Karpas-422 (cell line): ENCODE measurements at places on chromosomes 5 and 9.

- DNase-seq, result no peak
Measured at GRCh38 chr9:4510546-4511322, 20.5 kb downstream of the SLC1A1 start.

DNA sequence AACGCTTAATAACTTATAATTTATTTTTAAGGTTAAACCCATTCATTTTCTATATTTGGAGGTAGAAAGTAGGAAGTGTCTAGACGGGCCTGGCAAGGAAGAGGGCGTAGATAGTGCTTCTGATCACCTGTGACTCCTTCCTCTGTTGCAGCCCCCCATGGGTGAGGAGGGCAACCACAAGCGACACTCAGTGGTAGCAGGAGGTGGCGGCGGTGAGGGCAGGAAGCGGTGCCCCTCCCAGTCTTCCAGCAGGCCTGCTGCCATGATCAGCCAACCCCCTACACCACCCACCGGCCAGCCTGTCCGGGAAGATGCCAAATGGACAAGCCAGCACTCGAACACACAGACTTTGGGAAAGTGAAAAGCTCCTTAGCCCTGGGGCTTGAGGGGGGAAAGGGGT, 36.7 kb downstream of the FAXDC2 start:
- DNase-seq, result no peak

DNA sequence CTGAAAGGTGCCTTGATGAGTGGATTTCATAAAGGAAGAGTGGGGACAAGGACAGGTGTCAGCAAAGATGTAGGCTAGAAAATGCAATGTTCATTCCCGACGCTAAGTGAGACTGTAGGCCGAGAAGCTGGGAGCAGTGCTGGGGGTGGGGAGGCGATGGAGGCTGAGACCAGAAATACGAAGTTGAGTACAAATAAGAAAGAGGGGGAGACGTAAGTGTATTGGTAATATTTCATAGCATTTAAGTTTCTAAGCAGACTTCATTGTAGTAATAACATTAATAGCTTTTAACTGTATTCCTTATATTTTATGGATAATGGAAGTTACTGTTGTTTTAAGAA, 11.0 kb downstream of the TRIP13 start:
- DNase-seq, result no peak

DNA sequence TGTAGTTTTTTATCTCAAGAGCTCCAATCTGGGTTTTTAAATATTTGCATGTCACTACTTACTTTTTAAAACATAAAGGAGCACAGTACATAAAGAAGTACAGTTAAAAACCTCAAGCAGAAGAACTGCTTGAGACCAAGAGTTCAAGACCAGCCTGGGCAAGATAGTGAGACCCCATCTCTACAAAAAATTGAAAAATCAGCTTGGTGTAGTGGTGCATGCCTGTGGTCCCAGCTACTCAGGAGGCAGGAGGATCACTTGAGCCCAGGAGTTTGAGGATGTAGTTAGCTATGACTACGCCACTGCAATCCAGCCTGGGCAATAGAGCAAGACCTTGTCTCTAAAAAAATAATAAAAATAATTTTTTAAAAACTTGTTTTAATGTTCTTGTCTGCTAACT, 972.7 kb upstream of the DMAC1 start:
- DNase-seq, result no peak

DNA sequence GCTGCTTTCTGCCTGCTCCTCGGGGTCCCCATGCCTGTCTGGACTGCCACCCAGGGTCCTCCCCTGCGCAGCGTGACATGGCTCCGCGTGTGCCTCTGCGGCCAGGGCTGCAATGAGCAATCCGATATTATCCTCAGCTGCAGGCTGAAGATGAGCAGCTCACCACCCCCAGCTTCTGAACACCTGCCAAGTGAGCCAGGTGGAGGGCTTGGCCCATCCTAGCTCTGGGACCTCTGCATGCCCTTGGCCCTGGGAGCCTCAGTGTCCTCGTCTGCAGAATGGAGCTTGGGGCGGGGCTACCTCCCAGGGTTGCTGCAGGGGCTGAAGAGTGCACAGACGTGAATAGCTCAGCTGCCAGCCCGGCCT, 4.1 kb upstream of the MYMK start:
- no peak for DNase-seq

DNA sequence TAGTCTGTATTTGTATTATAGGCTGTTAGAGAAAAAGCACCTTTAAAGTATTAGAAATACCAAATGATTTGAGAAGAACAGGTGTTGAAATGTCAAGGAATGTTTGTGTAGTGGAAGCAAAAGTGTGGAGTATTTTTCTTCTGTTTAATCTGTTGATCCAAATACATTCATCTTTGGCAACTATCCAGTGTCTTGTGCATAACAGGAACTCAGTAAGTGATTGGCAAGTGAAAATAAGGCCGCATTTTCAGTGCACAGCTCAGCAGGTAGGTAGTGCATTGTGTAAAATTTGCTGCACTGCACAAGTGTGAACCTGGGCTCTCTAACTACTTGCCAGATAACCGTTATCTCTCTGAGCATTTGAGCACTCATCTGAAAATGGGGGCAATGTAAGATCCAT, 61.8 kb downstream of the CHSY3 start:
- no peak for DNase-seq

DNA sequence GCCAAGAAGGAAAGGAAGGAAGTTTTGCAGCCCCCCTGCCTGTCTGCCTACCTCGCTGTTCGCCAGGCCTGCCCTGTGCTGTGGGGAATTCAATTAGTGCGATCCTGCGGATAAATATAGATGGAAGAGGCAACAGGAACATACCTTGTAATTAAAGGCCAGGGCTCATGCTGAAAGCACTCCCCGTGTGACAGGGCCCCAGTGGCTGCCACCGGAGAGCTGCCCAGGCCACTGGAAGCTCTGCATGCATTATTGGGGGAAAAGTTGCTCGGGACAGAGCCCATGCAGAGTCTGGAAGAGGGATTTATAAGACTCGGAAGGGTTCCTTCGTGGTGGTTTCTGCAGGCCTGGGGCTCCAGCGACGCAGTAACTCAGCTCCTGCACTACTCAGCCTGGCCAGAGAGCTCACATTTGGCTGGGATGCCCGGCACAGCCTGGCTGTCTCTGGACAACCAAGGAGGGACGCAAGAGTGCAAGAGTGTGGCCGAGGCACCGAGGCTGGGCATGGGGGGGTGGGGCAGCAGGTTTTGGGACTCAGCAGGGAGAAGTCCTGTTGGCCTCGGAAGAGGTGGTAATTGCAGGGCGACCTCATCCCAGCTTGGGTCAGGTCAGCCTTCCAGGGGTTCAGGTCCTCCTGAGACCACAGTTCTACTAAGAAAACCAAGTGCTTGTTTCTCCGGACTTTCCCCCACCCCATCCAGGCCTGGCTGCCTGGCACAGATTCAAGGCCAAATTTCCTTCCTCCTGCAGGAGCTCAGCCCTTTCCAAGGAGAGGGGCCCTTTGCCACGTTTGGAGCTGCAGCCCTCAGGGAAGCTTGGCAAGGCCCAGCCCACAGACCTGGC, 68.1 kb upstream of the GGTA1 start:
- DNase-seq, result no peak

DNA sequence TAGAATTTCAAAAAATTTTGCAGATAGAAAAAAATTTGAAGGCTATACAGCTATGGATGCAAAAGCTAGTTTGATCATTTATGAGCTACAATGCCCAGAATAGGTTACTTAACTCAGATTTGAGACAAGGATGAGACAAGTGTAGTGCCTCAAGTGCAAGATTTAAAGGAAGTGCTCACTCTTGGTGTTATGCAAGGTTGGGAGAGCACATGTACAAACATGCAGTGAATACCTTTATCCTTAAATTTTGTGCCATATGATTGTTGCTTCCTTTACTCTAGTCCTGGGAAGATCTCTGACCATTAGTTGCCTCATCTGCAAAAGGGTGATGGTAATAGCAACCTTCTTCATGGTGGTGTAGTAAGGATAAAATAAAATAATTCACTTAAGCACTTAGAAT, 31.7 kb upstream of the PPP2R2B start:
- DNase-seq, result no peak

GRCh38 chr5:53322257-53322656, 158.2 kb upstream of the FST start:
- no peak for DNase-seq

DNA sequence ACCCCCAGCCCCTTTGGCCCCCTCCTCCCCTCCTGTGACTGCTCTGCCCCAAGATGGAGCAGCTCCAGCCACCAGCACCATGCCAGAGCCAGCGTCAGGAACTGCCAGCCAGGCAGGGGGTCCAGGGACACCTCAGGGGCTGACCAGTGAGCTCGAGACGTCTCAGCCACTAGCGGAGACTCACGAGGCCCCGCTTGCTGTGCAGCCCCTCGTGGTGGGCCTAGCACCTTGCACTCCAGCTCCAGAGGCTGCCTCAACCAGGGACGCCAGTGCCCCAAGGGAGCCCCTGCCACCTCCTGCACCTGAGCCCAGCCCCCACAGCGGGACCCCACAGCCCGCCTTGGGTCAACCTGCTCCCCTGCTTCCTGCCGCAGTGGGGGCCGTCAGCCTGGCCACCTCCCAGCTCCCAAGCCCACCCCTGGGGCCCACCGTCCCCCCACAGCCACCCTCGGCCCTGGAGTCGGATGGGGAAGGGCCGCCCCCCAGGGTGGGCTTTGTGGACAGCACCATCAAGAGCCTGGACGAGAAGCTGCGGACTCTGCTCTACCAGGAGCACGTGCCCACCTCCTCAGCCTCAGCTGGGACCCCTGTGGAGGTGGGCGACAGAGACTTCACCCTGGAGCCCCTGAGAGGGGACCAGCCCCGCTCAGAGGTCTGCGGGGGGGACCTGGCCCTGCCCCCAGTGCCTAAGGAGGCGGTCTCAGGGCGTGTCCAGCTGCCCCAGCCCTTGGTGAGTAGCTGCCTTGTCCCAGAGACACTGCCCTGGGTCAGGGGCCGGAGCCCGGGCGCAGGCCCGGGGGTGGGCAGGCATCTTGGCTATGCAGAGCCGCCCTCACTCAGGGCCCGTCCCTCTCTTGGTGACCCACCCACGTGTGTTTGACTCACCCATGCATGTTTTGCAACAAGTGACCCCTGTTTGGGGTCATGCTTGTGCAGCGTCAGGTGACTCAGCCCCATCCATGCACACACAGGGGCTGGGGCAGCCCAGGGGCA, 105.2 kb downstream of the WNK2 start:
- no peak for DNase-seq

- DNase-seq, result no peak
Measured at GRCh38 chr9:99803694-99804093, 18.0 kb upstream of the NR4A3 start.

- no peak for DNase-seq
Measured at GRCh38 chr9:70061776-70062175, 18.1 kb downstream of the MAMDC2 start.

- DNase-seq, result no peak
Measured at GRCh38 chr5:137310051-137310730, 188.9 kb downstream of the SPOCK1 start.

DNA sequence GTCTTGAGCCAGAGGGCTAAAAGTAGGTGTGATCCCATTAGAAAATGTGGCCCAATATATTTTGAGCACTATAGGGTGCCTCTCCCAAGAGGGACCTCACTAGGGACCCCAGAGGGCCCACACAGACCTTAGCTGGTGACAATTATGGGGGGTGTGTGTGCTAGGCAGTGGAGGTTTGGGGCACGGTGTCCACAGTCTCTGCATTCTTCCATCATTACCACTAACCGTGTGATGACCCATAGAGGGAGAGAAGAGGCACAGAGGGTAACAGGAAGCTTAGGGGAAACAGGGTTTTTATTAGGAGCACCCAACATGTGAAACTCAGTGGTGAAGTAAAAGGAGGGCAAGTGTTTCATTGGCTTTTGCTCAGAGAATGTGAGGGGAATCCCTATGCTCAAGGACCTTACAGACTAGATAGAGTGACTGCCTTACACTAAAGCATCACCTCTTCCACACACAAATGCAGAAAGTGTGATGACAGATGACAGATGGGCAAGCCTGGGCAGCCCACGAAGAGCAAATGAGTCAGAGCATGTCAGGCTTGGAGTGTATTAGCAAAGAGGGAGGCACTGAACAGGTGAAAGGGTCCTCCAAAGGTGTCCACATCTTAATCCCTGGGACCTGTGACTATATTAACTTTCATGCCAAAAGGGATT, 2.5 kb upstream of the ACTL7A start:
- no peak for DNase-seq

DNA sequence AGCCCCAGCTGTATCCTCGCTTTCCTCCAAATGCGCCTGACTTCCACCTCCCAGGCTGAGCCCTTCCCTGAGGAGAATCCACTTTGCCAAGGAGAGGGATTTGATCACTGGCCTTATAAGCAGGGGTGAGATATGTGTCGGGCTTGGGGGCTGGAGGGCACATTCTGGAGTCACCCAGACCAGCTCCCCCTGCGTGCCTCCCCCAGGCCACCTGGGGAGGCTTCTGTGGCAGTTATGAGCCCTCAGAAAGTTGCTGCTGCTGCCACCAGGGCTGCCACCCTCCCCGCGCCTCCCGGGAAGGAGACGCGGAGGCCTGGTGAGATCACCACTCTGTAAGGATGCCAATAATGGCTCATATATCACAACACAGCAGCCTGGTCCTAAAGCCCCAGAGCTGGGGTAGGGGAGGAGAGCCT, 211.5 kb downstream of the PAPPA start:
- DNase-seq, result no peak

GRCh38 chr9:122948313-122948712, 7.5 kb downstream of the RABGAP1 start:
- no peak for DNase-seq

DNA sequence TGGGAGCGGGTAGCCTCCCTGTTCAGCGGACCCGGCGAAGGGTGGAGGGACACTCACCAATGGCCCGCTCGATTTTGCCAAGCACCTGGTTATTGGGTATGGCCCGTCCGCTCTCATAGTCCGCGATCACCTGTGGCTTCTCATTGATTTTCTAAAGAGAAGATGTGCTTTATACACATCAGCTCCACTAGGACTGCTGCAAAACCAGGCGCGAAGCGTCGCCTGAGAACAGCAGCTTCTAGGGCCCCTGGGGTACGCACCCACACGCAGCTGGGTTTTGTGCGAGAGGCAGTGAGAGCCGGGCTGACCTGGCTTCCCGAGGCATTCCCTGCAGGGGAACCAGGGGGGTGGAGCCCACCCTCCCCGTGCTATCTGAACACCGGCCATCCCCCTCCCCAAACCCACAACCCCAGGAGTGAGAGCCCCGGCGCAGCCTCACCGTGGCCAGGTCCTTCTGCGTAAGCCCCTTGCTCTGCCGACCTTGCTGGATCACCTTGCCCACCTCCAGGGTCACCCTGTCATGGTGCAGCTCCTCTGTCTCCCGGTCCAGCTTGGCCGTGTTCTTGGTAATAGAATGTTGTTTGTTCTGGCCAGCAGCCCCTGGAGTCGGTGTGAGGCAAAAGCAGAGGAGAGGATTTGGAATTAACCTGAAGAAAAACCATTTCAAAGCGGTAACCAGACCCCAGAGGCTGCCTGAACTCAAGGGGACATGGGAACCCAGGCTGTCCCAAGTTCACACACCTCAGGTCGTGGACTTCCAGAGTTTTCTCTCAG, 3.1 kb downstream of the EDF1 start:
- DNase-seq, result no peak

DNA sequence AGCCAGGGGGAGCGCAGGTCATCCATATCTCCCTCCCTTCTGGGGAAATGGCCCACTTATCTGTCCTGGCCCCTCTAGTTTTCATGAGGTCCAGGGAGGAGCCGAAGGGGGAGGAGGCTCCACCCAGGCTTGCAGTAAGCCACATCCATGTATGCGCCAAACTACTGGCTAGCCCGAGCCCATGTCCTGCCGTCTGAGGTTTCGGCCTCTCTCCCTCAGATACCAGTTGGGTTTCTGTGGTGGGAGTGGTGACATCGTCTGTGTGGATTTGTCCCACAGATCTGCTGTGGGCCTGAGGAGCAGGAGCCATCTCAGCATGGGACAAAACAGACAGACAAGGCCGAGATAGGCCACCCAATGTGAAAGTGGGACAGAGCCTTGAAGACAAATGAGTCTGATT, 78.3 kb upstream of the ORM1 start:
- no peak for DNase-seq
